Activated naive CD8-positive, alpha-beta T cell treated with anti-CD3 and anti-CD28 coated beads, Interleukin-2, amount 10 ng/mL, durations not matched to agents 7 days and 5 days (primary cell): ENCODE measurements at places on chromosomes 4 and X. TPM values are rescaled to one million over a fixed set of nuclear protein-coding genes. Genes with fewer than 3 reads are reported as not detected.

Gene TMSB15C
- 5.1 TPM for total RNA-seq

Gene MAGEC2
- total RNA-seq: not detected

GRCh38 chr4:176885224-176885623 is 92.5 kb upstream of the VEGFC start:
- no peak for DNase-seq

- DNase-seq: no peak
Observed at GRCh38 chrX:16191605-16192004, 24.3 kb downstream of the MAGEB17 start.

DNA sequence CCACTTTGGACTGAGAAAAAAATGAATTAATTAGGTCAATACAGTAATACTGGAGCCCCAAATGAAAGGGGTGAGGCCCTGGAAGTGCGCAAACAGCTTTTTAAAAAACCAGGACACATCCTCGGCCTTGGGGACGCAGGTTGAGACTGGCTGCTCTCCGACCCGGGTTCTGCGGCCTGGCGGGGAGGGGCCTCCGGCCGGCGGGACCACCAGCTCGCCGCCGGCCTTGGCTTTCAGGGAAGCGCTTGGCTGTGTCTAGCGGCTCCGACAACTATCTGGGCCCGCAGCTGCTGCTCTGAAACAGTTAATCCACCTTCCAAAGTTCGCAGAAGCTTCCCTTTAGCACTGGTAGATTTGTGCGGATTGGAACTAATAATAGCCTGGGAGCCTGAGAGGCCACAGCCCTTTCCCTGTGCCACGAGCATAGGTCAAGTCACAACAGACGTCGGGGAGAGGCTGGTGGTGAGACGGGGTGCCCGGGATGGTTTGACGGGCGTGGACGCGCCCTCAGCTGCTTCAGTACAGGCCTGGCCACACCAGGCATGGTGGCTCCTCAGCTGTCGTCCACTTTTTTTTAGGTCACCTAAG is 1.1 kb upstream of the SEL1L3 start:
- DNase-seq: no peak

- no peak for DNase-seq
Observed at GRCh38 chr4:2259541-2260343, 2.2 kb downstream of the MXD4 start.

Gene GAGE13
- total RNA-seq: not detected

- DNase-seq: no peak
Observed at GRCh38 chr4:56434599-56435139, 746 bp downstream of the PPAT start.

DNA sequence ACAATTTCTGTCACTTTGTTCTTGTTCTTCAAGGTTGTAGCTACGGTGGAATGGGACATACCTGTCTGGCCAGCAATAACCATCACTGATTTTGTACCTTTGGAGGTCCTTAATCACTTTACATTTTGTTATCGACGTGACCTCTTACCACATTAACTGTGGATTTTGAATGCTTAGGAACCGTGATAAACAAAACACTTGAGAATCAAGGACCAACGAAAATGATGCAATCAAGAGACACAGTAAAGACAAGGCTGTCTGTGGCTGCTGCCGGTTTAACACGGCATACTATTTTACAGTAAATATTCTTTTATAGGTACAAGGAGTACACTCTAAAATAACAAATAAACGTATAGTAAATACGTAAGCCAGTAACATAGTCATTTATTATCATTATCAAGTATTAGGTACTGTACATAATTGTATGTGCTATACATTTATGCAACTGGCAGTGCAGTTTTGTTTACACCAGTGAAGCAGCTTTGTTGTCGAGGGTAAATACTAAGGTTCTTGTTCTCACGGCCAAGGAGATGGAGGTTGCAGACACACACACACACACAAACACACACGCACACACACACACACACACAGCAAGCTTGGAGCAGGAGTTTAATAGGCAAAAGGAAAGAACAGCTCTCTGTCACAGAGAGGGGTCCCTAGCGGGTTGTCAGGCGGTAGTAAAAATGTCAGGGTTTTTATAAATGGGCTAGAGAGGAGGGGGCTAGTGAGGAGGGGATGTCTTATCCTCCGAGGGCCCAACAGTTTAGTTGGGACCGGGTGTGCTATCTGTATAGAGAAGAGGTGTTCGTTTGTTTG is 194.7 kb upstream of the CXorf51B start:
- DNase-seq: no peak

- no peak for DNase-seq
Observed at GRCh38 chr4:125091101-125091500, 223.7 kb upstream of the FAT4 start.

GRCh38 chrX:84078991-84079390 is 109.0 kb downstream of the RPS6KA6 start:
- no peak for DNase-seq

GRCh38 chrX:10685923-10686595 is 65.7 kb upstream of the MID1 start:
- no peak for DNase-seq

- DNase-seq: no peak
Observed at GRCh38 chrX:100085846-100086245, 324.2 kb downstream of the PCDH19 start.

DNA sequence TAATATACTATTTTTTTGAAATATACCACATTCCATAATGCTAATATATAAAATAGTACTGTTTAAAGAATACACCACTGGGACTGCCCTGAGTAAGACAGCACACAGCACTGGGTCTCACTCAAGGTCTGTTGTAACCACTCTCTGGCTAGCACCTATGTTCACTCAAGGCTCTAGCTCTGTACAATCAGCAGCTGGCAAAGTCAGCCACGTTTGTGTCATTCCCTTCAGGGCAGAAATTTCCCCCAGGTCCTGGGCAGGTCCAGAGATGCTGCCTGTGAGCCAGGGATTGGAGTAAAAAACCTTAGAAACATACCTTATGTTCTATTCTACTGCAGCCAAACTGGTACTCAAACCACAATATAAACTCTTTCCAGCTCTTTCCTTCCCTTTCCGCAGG is 1160.2 kb upstream of the ADGRL3 start:
- no peak for DNase-seq

Gene DCHS2
- 0.19 TPM for total RNA-seq

DNA sequence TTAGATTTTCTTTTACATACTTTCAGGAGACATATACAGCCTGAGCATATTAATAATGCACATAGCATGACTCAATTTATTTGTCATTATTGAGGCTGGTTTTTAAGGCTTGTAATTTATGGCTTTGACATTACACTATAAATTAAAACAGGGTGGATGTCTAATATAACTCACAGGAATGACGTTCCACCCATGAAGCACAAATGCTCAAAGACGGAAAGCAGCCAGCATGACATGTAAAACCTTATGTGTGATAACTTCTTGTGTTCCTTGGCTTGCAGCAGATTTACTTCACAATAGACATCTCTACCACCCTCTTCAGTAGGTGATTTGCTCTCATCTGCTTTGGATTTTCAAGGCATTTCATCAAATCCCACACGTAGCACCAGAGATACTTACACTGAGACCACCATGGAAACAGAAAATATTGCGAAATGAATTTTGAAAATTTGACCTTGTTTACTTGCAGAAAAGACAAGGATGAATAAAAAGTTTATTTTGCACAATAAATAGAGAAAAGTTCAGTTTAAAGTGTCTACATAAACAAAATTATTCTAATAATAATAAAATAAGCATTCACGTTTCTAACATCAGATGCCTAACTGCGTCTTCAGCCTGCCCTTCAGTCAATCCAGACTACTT is 64.7 kb upstream of the BTC start:
- no peak for DNase-seq

GRCh38 chr4:85408301-85408700 is 66.6 kb upstream of the ARHGAP24 start:
- DNase-seq: no peak
